ENCODE measurements at places on chromosomes 5 and 9. TPM values are rescaled to one million over a fixed set of nuclear protein-coding genes. Genes with fewer than 3 reads are reported as not detected.

Gene PTGS1
- total RNA-seq: 4.5 TPM

Gene SPINK6
- total RNA-seq: not detected

Gene MAN2A1
- 68.6 TPM for total RNA-seq

Gene NDFIP1
- 117 TPM for total RNA-seq

Gene TMOD1
- 15.4 TPM for total RNA-seq

Gene FOXD4L3
- 0.15 TPM for total RNA-seq

DNA sequence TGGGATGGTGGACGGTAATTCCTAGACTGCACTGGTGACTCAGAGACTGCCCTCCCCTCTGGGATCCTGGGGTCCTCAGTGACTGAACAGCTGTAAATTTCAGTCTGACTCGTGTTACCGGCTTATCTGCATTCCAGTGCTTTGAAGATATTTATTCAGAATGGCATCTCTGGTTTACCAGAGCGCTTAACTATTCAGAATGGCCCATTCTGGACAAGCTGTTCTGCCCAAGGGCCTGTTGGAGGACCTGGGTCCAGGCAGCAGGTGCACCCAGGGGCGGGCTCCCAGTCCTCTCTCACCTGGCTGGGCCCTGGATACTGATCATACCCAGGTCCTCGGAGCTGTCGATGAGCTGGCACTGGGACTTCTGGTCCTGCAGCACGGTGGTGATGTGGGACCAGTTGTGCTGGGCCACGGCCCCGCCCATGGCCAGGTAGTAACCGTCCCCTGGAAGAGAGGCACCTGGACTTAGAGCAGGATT is 48.0 kb downstream of the SARDH start:
- no peak for DNase-seq
- no peak overlapping the region for H3K4me3 ChIP-seq
- no peaks in the 10 kb centered on the region for H3K36me3 ChIP-seq
- H3K27me3 ChIP-seq: no peaks in the 10 kb centered on the region
- no peak overlapping the region for H3K27ac ChIP-seq
- H3K4me1 ChIP-seq: no peaks in the 10 kb centered on the region

- no peaks in the 10 kb centered on the region for H3K27me3 ChIP-seq
- peak overlapping the region; percentile 91 for H3K4me3 ChIP-seq
- peaks cover 4% of the 10 kb centered on the region for H3K4me1 ChIP-seq
- DNase-seq: no peak
- H3K27ac ChIP-seq: peak overlapping the region; percentile 98
These were observed 421 bp downstream of the RUSC2 start for GRCh38 chr9:35490155-35490909.

- H3K27ac ChIP-seq: no peak overlapping the region
- no peaks in the 10 kb centered on the region for H3K4me1 ChIP-seq
- no peak overlapping the region for H3K4me3 ChIP-seq
- H3K36me3 ChIP-seq: no peaks in the 10 kb centered on the region
These were observed 13.6 kb downstream of the UBE2D2 start for GRCh38 chr5:139574641-139575312.

DNA sequence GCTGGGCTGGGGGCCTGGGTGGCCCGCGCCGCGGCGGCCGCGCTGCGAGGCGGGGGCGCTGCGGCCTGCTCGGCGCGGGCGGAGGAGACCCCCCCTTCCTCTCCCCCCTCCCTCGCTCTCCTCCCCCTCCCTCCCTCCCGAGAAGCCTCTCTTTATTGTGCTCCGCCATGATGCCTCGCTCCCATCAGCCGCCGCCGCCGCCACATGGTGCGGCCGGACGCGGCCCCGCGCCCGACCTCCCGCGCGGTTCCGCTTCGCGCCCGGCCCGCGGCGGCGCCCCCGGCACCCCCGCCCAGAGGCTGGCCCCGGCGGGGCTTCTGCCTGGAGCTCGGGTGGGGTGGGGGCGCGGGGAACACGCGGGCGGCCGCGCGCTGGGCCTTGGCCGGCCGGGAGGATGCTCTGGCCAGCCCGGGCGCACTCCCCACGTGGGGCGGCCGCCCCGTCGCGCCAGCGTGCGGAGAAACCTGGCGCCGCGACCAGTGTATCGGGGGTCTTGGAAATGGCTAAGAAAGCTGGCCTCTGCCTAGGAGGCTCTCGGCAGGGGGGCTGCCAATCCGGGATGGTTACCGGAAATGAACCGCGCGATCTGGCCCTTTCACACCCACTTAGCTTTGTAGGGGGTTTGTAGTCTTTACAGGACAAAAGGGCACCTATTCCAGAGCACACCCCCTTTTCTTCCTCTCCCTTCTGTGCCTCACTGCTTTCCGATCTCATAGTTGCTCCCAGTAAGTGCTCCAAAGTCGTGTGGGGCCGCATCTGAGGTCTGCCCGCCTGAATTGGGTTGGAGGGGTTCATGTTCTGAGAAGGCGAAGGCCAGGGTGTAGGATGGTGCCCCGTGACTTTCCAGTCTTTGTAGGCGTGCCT is 1.0 kb downstream of the SET start:
- H3K36me3 ChIP-seq: no peaks in the 10 kb centered on the region
- no peaks in the 10 kb centered on the region for H3K27me3 ChIP-seq
- peak overlapping the region; percentile 72 for H3K27ac ChIP-seq
- peaks cover 4% of the 10 kb centered on the region for H3K4me1 ChIP-seq

DNA sequence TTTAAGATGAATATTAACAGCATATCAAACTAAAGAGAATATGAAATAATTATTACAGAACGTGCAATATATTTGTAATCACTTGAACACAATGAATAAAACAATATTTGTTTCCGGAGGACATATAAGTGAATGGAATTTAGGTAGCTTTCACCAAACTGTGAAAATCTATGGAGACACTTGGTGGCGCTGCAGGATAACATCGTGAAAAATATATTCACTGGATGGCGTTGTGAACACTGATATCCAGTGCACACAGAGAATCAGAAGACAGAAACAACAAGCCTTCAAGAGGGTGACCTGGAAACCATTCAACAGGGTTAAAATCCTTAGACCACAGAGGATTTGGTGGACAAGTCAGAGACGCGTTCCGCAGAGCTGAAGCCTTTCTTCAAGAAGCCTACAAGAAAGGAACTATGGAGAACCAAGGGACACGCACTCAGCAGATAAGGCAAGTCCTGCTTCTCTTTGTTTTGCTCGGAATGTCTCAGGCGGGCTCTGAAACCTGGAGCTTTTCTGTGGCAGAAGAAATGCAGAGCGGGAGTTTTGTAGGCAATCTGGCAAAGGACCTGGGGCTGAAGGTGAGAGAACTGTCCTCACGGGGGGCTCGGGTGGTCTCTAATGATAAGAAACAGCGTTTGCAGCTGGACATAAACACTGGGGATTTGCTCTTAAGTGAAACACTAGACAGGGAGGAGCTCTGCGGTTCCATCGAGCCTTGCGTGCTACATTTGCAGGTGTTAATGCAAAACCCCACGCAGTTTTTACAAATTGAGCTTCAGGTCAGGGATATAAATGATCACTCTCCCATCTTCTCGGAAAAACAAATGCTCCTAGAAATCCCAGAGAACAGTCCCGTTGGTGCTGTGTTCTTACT is at the start of gene PCDHB11:
Gene PCDHB11, plus strand, starts transcription at position 269 of the 877 bp plus-strand sequence. Its CDS starts 148 bp downstream, at position 417.
- H3K27me3 ChIP-seq: no peaks in the 10 kb centered on the region
- H3K36me3 ChIP-seq: no peaks in the 10 kb centered on the region
- H3K4me1 ChIP-seq: no peaks in the 10 kb centered on the region
- no peak within 1 kb of the TSS for H3K4me3 ChIP-seq

DNA sequence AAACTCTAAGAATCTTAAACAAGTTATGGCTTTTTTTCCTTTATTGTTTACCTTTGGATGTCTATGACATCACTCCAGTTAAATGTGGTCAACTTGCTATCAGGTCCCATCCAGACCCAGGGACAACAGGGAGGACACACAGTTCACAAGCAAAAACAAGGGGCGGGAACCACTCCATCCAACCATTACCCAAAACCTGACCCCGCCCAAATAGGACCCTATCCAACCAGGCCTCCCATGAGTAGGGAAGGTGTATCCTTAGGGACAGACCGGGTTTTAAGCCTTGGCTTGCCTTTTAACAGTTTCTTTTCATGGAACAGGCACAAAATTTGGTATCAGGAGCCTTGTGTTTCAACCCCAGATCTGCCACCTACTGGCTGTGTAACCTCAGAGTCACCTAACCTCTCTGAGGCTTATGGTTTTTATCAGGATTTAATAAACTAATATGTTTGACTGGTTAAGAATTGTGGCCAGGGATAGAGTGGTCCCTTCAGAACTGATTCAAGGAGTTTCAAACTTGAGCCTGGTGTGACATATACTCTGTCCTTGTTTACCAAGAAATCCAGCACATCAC is 127.7 kb upstream of the RAD23B start:
- no peak overlapping the region for H3K27ac ChIP-seq
- no peak overlapping the region for H3K4me3 ChIP-seq
- no peaks in the 10 kb centered on the region for H3K36me3 ChIP-seq
- no peaks in the 10 kb centered on the region for H3K4me1 ChIP-seq
- H3K27me3 ChIP-seq: no peaks in the 10 kb centered on the region

- no peak overlapping the region for H3K4me3 ChIP-seq
- DNase-seq: no peak
- H3K27ac ChIP-seq: no peak overlapping the region
- no peaks in the 10 kb centered on the region for H3K4me1 ChIP-seq
- H3K27me3 ChIP-seq: no peaks in the 10 kb centered on the region
These were observed 57.2 kb upstream of the KCNMB1 start for GRCh38 chr5:170446365-170446764.

- DNase-seq: no peak
- no peak overlapping the region for H3K4me3 ChIP-seq
- H3K27me3 ChIP-seq: no peaks in the 10 kb centered on the region
- no peak overlapping the region for H3K27ac ChIP-seq
- H3K4me1 ChIP-seq: no peaks in the 10 kb centered on the region
- no peaks in the 10 kb centered on the region for H3K36me3 ChIP-seq
These were observed 41.8 kb downstream of the ENC1 start for GRCh38 chr5:74598731-74599130.

GRCh38 chr9:116377179-116377798 is 223.7 kb downstream of the PAPPA start:
- no peaks in the 10 kb centered on the region for H3K36me3 ChIP-seq
- no peaks in the 10 kb centered on the region for H3K4me1 ChIP-seq
- no peaks in the 10 kb centered on the region for H3K27me3 ChIP-seq
- no peak overlapping the region for H3K27ac ChIP-seq
- DNase-seq: no peak

DNA sequence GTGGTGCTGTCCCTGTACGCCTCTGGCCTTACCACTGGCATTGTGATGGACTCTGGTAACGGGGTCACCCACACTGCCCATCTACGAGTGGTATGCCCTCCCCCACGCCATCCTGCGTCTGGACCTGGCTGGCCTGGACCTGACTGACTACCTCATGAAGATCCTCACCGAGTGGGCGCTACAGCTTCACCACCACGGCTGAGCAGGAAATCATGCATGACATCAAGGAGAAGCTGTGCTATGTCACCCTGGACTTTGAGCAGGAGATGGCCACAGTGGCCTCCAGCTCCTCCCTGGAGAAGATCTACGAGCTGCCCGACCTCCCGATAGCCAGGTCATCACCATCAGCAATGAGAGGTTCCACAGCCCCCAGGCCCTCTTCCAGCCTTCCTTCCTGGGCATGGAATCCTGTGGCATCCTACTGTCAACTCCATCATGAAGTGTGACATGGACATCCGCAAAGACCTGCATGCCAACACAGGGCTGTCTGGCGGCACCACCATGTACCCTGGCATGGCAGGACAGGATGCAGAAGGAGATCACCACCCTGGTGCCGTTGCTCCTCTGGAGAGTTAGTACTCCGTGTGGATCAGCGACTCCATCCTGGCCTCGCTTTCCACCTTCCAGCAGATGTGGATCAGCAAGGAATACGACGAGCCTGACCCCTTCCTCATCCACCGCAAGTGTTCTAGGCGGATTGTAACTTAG is 434.2 kb upstream of the RGMB start:
- H3K4me3 ChIP-seq: no peak overlapping the region
- no peak for DNase-seq
- H3K27ac ChIP-seq: no peak overlapping the region
- no peaks in the 10 kb centered on the region for H3K27me3 ChIP-seq

DNA sequence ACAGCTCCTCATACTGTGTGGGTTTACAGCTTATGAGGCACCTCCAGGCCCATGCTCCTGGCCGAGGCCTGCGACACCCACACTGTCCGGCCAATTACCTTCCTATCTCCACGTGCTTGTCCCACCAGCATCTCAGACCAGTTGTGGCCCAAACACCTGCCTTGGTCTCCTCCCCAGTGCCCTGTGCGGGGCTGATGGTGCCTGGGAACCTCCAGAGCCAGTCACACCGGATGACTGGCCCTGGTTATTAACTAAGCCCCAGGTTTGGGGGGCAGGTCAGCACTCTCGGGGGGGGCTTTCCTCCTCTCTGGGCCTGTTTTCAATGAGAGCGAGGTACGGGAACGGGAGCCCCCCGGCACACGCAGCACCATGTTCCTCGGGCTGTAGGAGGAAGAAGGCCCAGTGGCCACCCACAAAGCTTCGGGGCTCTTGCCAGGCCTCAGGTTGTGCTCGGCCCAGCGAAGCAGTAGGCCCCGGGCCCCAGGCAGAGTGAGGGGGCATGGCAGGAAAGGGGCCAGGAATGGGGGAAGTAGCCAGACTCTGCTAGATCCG is 76.0 kb upstream of the PHYKPL start:
- no peak for DNase-seq
- H3K27me3 ChIP-seq: no peaks in the 10 kb centered on the region
- H3K27ac ChIP-seq: no peak overlapping the region
- no peak overlapping the region for H3K4me3 ChIP-seq

DNA sequence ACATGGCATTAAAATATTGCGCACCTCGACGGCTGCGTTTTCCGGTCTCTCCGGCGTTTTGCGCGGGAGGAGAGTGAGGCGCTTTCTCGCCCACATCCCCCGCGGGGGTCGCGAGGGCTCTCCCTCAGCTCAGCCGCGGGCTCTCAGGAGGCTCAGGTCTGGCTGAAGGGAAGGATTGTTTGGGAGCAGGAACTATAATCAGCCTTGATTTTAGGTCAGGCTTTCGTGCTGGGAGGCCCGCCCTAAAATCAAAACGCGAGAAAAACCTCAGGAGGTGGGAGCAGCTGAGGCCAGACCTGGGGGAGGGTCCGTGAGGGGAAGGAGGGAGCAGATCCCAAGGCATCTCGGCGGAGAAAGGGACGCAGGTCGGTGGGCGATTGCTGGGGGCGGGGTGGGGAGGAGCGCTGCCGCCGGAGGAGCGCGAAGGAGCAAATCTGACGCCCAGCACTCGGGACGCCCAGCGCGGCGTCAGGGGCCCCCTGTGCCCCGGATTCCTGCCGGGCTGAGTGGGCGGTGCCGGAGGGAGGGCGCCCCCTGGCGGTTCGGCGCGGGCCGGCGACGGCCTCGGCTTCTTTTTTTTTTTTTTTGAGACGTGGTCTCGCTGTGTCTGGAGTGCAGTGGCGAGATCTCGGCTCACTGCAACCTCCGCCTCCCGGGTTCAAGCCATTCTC is 18.7 kb upstream of the RNF130 start:
- H3K4me1 ChIP-seq: no peaks in the 10 kb centered on the region
- peak overlapping the region; percentile 74 for H3K27ac ChIP-seq
- no peaks in the 10 kb centered on the region for H3K27me3 ChIP-seq
- DNase-seq: no peak
- no peaks in the 10 kb centered on the region for H3K36me3 ChIP-seq

Measured in breast epithelium (tissue), 4 donors.